ENCODE measurements at places on chromosomes 12 and 14.
A peak's percentile ranks its signal among the peaks of the same experiment; 100 is the strongest.

- no peak for DNase-seq
These were observed 91.9 kb upstream of the DHRS4 start for GRCh38 chr14:23861666-23862065.

GRCh38 chr14:74380172-74380571 is 31.9 kb downstream of the VRTN start:
- DNase-seq: peak; percentile 19

- no peak for DNase-seq
These were observed 1057.6 kb downstream of the GALC start for GRCh38 chr14:86935241-86935885.

DNA sequence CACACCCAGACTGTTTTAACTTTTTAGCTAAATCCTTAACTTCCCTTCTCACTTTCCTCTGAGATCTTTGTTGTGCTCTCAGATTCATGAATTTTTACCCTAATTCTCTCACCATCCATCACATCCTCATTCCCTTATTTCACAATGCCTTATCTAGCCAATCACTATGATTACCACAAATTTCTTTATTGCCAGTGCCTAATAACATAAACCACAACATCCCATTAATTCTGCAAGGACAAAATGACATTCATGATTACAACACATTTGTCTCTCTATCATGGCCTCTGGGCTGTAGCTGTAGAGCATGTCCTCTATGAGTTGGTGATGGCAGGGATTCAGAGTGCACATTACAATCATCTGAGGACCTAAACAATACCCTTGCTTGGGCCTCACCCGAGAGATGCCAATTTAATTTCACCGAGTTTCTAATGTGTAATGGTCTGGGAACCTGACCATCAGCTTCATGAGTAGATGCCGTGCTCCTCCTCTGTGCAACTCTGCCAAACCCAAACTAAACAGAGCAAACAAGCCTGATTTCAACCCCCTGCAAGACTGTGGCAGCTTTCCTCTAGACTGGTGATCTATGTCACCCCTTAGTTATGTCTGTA is 99.3 kb downstream of the SPTSSA start:
- no peak for DNase-seq

- DNase-seq: no peak
These were observed 85.1 kb downstream of the BORCS5 start for GRCh38 chr12:12441843-12442461.

GRCh38 chr12:70798016-70798783 is 122.3 kb downstream of the PTPRR start:
- no peak for DNase-seq

- DNase-seq: peak; percentile 44
These were observed 9.9 kb downstream of the BCL7A start for GRCh38 chr12:122031342-122032216.

DNA sequence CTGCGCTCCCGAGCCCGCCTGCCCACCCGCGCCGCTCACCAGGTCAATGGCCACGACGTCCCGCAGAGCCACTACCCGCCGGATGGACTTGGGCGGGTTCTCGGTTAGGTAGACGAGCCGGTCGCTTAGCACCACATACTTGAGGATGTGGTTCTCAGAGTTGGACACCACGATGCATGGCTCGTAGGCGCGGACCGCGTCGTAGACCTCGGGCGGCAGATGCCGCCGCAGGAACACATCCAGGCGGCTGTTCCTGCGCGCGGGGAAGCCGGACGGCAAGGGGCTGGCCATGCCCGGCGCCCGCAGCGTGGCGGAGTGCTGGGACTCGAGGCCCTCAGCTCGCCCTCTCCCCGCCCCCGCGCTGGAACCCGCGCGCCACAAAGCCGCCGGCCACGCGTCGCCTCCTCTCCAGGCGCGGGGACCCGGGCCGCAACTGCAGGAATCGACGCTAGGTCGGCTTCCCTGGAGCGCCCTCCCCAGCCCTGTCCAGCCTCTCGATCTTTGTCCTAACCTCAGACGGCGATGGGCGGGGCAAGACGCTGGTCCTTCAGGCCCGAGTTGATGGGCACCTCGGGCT is at the start of gene C12orf56:
Gene C12orf56 (minus strand): TSS at position 484 of the 577 bp plus-strand sequence. CDS start 193 bp downstream, at position 291.
- DNase-seq: peak; percentile 32

DNA sequence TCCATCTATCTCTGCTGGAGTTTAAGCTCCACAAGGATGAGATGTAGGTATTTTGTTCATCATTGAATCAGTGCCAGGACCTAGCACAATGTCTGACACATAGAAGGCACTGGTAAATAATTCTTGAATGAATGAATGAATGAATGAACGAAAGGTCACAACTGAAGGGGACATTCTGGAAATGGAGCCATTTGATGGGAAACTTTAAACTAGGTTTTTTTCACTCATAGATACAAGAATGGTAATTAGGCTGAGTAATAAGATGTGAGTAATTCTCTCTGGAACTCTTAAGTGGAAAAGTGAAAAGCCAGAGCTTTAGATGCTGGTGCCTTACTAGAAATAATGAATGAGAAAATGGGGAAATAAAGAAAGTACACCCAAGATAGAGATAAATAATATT is 44.3 kb downstream of the SCN8A start:
- DNase-seq: no peak

GRCh38 chr14:51210594-51210993 is 29.5 kb upstream of the TMX1 start:
- no peak for DNase-seq

DNA sequence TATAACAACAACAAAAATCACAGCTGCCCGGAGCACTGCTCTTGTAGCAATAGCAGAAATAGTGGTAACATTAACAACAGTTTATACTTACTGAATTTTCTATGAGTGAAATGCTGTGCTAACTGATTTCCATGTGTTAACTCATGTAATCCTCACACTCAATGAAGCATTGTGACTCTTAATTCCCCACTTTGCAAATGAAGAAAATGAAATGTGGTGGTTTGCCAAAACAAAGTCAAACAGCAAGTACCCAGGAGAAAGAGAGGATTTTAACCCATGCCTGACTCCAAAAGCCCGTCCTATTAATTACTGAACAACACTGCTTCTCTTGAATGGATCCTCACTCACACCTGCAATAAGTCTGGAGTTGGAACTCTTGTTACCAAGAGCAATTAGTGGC is 123.5 kb downstream of the MED13L start:
- no peak for DNase-seq

DNA sequence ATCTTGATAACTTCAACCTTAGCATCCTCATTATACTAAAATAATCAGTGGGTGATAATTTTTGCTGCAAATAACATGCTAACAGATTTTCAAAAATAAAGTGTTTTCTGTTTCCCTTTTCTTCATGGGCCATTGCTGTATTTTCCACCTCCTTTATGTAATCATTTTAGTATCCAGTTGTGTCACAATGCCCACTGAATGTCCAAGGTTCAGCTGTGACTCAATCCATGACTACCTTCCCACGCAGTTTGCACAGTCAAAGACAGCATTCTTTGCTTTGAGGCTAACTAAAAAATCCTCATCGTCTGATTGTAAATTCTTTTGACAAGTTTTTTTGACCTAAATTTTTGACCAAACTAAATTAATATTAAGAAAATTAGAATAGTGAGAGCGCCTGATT is 474.1 kb downstream of the FLRT2 start:
- DNase-seq: peak; percentile 60

DNA sequence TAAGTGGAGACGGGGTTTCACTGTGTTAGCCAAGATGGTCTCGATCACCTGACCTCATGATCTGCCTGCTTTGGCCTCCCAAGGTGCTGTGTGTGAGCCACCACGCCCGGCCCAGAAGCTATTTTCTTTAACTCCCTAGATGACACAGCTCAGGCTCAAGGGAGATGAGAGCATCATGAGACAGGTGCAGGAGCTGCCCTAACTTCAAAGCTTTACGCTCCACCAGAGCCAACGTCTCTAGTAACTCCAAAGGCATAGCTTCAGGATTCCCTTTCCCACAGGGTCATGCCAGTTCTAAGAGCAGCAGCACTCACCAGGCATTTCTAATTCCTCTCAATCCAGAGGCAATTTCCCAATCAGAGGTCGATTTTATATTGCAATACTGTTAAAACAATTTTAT is 21.0 kb downstream of the NDUFA12 start:
- no peak for DNase-seq

GRCh38 chr14:75859746-75860145 is 122.0 kb downstream of the TGFB3 start:
- DNase-seq: peak; percentile 53

- no peak for DNase-seq
These were observed 11.1 kb downstream of the PLEKHA5 start for GRCh38 chr12:19140381-19141236.

- peak; percentile 46 for DNase-seq
These were observed 989 bp upstream of the DRAM1 start for GRCh38 chr12:101876322-101876860.

DNA sequence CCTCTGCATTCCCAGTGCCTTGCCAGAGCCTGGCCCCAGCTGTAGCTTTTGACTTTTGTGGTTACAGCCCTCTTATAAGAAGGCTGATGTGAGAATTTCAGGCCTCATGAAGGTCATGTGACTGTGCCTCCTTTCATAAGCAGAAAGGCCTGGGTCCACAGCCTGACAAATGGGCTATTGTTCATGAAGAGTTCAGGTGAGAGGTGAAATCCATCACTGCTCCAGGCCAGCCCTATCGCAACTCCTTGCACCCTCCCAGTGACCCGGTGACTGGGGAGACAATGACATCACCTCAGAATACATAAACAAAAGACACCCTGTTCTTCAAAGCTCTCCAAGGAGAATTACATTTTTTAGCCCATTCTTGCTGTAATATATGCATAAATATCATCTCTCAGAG is 321.5 kb downstream of the PCNX1 start:
- DNase-seq: no peak

DNA sequence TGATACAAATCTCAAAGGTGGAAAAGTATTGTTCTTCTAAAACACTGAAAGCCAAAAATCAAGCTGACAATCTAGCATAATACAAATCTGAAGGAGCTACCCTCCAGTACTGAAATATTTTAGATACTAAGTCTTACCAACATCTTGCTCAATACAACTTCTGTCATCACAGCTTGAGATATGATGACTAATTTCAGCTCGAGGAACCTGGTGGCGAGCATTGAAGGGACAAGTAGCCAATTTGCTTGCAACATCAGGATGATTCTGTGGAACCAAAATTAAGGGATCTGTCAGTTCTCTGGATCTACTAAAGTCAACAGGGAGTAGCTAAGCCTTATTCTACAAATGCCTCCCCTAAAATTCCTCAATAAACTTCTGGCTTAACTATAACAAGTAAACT is 10.4 kb downstream of the GTSF1 start:
- DNase-seq: peak; percentile 96

DNA sequence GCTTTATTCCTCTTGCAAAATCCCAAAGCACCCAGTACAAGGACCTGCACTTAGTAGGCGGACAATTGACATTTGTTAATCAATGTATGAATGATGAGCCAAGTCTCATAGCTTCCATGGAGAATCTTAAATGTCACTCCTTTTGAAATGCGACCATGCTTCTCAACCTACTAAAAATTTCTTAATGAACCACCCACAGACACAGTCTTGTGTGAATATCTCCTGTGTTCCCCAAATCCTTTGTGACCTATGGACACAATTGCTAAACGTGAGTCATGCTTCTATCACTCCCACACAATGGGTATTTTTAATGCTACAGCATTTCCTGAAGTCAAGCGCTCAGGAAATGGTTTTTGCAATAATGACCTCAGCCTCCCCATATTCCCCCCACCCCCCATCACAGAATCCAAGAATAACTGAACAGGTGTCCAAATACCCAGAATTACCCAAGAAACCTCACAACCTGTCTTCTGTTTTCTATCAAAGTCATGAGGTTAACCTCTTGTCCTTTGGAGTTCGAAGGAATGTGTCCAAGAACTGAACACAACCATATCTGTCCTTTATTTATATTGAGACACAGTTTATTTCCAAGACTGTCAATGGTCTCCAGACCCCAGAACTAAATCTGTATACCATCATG is 163.6 kb upstream of the PLEKHG7 start:
- DNase-seq: peak; percentile 61

- no peak for DNase-seq
These were observed 7.6 kb upstream of the ZNF410 start for GRCh38 chr14:73879027-73879426.

DNA sequence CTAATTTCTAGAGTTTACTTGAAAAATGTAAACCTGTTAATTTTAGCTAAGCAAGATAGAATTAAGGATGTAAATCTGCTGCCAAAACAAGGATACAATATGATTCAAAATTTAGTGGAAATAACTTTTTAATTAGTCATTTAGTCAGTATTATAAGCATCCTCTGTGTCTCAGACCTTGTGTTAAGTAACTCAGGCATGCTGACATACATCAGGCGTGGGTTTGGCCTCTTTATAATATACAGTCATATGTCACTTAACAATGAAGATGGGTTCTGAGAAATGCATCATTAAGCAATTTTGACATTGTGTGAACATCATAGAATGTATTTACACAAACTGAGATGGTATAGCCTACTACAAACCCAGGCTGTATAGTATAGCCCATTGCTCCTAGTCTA is 386.9 kb downstream of the ZFP36L1 start:
- no peak for DNase-seq

GRCh38 chr14:53472306-53472705 is 319.2 kb upstream of the DDHD1 start:
- no peak for DNase-seq

- no peak for DNase-seq
These were observed 22.4 kb upstream of the SUPT16H start for GRCh38 chr14:21406213-21406612.

GRCh38 chr12:64950711-64951298 is 126.4 kb downstream of the TBC1D30 start:
- DNase-seq: peak; percentile 19

DNA sequence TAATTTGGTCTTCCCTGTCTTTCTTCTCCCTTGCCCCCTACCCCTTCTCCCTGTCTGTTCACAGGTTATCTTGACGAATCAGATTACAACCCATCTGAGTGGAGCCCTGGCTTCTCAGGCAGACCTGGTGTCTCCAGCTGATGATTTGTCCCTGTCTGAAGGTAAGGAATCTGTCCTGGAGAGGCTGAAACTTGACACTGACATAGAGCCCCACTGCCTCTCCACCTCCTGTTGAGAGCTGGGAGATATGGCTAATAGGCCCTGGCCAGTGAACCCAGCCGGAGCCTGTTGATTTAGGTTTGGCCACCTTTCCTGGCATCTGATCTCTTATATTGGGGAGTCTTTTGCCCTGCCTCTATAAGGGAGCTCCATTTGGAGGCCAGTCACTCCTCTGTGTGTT is 472.2 kb downstream of the RAD51B start:
- no peak for DNase-seq

DNA sequence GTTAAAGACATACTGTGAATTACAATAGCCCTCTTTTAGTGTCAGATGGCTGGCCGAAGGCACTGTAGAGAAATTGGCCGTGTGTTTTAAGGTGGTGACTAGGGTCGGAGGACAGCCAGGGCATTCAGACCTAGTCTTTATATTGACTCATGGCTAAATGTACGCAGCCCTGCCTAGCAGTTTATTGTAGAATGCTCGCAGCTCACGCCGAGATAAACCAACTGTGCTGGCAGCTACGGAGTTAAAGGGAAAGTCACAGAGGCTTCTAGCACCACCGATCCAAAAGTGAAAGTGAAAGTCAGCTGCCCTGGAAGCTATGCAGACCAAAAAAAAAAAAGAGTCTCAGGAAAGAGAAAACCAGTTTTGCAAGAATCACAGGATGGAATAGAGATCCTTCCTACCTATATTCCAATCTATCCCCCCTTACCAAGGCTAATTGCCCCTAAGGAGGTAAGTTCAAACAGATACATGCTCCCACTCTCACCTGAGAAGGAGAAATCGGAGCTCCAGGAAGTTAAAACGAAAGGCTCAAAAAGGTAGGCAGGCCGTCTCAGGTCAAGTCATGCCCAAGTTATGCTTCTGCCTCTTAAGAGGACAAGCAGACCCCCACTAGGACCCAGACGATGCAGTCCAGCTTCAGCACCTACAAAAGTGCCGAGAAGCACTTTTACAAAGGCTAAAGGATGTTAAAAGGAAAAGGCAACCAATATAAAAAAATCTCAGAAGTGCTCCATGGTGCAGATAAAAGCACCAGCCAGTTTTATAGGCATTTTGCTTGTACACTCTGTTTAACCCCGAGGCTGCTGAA is 24.8 kb downstream of the KLRK1 start:
- peak; percentile 90 for DNase-seq
